ENCODE measurements at places on chromosomes 3 and 15. TPM values are rescaled to one million over a fixed set of nuclear protein-coding genes. Genes with fewer than 3 reads are reported as not detected.

Gene MED12L
- 25.0 TPM for total RNA-seq

Gene GDPGP1
- total RNA-seq = 1.2 TPM

Gene ALPK3
- 29.7 TPM for total RNA-seq

GRCh38 chr3:38739396-38739689 lies 76.7 kb downstream of the SCN10A start:
- no peak overlapping the region for H3K4me3 ChIP-seq
- H3K4me1 ChIP-seq = 0 out of 2 replicates have a peak, but pooled peaks cover 6% of the 10 kb centered on the region
- H3K27me3 ChIP-seq = no peaks in the 10 kb centered on the region
- no peak overlapping the region for H3K27ac ChIP-seq
- DNase-seq = peak; percentile 21

- H3K4me1 ChIP-seq = peaks cover 7% of the 10 kb centered on the region
- DNase-seq = peak; percentile 96
- no peaks in the 10 kb centered on the region for H3K36me3 ChIP-seq
- H3K4me3 ChIP-seq = no peak overlapping the region
- H3K27me3 ChIP-seq = no peaks in the 10 kb centered on the region
- H3K27ac ChIP-seq = no peak overlapping the region
Observed at GRCh38 chr15:82849556-82850512, 40.4 kb downstream of the WHAMM start.

GRCh38 chr3:163971861-163972260 lies 1106.4 kb downstream of the SI start:
- no peak overlapping the region for H3K4me3 ChIP-seq
- H3K27me3 ChIP-seq = no peaks in the 10 kb centered on the region
- no peaks in the 10 kb centered on the region for H3K4me1 ChIP-seq
- no peaks in the 10 kb centered on the region for H3K36me3 ChIP-seq
- H3K27ac ChIP-seq = no peak overlapping the region
- DNase-seq = no peak
